ENCODE measurements at places on chromosomes 5 and 9.

DNA sequence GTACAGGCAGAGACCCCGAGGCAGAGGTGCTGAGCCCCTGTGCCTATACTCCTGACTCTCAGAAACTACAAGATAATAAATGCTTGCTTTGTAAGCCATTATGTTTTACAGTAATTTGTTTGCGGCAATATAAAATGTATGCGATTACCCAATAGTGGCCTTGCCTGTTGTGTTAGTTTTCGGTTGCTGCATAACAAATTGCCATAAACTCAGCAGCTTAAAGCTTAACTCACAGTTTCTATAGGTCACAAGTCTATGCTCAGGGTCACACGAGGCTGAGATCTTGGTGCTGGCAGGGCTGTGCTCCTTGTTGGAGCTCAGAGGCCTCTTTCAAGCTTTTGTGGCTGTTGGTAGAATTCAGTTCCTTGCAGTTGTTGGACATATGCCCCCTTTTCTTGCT lies 114.8 kb downstream of the COL23A1 start:
- DNase-seq, result no peak

DNA sequence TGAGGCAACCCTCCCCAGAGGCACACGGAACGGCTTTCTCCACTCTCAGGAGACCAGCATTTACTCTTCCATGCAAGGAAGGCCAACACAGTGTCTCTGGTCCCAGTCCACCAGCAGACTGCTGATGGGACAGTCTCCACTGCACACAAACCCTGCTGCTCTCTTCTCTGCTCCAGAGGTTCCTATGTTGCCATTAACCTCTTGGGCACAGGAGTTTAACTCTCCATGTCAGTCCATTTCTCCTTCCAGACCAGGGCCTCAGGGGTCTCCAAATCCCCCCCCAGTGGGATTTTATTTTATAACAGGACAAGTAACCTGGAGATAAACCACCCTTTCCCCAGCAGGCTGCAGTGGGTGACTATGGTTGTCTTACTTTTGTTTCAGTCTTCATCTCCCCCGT lies 452.5 kb downstream of the GADD45G start:
- DNase-seq, result no peak

- DNase-seq, result no peak
Measured at GRCh38 chr5:10676946-10677345, 84.1 kb downstream of the DAP start.

- DNase-seq, result no peak
Measured at GRCh38 chr9:27151693-27152404, 42.8 kb downstream of the TEK start.

- DNase-seq, result no peak
Measured at GRCh38 chr5:127290946-127291693, 524 bp downstream of the MEGF10 start.

Measured in CD4-positive, alpha-beta T cell treated with Interleukin-2 at 100 ng/mL for 4 hours (primary cell).